ENCODE measurements at places on chromosomes 2 and 18.

DNA sequence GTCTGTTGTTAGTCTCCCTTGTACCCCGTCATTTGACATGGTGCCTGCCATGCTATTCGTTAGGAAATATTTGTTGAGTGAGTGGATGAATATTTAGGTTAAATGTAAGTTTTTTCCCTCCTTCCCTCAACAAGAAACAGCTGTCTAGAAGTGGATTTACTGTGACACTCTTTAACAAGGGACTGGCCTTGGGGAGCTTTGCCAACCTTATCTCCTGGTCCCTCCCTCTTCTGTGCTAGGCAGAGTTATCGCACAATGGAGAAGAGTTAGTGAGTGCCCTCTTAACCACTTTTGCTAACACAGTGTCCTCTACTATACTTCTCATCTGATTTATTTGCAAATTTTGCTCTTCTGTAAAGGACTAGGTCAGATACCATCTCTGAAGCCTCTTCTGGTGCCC, 61.2 kb downstream of the DIS3L2 start:
- DNase-seq, result no peak

DNA sequence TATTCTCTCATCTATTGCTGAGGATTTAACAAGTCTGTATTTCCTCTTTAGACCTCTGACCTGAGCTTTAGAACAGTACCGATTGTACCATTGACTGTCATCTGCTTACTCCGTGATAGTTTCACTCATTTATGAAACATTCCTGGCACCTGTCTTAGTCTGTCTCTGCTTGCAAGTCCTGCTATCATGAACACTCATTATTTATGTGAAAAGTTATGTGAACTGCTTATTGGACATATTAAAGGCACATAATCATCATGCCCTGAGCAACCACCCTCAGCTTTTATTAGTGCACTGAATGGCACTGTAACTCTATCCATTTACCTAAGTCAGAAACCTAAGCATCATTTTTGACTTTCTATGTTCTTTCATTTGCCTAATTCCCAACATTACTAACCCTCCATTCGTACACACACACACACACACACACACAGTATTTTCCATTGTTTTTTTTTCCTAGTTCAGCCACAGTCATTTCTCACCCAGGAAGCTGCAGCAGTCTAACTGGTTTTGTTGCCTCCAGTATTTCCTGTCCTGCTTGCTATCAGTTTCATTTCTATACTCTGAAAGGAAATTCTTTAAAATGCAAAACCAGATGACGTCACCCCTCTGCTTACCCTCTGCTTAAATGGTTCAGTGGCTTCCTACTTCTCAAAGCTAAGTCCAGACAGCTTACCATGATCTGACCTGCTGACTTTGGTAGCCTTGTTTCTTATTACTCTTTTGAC, 146.1 kb downstream of the HAUS1 start:
- DNase-seq, result peak; percentile 69

DNA sequence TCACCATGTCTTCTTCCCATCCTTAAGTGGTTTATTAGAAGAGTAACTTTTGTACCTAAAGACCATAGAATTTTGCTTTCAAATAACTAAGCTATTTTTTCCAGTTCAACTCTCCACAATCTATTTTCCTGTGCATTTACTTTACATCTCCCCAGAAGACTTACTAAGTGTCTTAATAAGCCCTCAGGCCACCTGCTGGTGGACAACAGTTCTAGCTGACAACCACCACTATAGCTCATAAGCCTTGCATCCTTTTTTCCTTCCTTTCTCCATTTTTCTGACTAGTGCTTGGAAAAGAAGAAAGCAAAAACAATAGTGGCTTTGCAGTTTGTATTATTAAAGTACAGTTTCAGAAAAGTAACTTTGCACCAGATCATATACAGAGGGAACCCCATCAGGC, 149.5 kb upstream of the TMEM200C start:
- no peak for DNase-seq

DNA sequence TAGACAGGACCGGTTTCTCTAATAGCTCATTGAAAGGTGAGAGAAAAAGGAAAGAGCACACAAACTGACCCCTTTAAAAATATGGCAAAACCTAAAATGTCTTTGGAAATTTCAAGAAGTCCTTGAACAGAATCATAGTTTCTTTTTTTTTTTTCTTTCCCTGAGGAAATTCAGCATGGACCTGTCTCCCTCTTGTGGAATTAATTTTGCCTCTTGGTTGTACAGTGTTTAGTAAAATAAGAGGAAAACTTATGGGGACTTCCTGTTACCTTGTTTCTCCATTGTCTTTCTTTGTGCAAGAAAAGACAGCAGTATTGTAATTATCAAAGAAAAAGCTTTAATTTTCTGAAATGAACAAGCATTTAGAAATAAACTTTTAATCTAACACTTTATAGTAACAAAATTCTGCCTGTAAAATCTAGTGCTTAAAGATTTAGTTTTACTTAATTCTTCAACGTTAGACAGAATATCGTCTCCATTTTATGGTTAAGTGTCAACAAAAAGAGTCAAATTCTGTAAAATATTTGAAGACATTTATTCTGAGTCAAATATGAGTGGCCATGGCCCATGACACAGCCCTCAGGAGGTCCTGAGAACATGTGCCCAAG, 176.3 kb upstream of the NABP1 start:
- DNase-seq, result no peak

DNA sequence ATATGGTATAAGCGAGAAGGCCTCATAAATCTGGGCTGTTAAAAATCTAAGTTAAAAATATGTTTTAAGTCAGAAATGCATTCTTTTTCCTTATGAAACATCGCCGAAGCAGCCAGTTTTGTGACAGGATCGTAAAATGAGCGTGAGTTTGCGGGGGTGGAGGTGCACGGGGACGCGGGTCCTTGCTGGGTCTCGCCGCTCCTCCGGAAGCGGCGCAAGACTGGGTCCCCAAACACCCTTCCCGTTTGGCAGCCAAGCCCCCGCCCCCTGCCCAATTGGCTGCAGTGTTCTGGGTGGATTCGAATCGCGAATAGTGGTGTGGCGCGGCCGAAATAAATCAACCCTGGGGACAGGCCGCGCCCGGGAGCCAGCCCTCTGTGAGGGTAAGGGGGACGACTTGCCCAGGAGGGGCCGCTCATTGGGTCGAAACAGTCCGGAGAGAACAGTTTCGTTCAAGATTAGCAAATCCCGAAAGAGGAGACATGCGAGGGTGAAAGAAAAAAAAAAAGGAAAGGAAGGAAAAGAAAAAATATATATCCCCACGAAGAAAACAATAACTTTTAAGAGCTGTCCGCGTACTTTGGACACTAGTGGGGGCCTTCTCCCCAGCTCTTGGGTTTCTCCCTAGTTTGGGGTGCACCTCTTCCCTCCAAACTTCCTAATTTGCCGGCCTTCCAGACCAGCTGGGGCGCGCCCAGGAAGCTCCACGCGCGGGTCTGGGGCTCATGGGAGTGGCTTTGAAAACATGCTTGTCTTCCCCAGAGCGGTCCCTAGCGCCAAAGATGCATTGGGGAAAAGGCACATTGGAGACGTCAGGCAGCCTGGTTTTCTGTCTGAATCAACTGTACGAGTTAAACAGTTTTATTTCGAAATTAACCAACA, 3.1 kb upstream of the GATA6 start:
- no peak for DNase-seq
